ENCODE measurements at places on chromosomes 6 and 20.

DNA sequence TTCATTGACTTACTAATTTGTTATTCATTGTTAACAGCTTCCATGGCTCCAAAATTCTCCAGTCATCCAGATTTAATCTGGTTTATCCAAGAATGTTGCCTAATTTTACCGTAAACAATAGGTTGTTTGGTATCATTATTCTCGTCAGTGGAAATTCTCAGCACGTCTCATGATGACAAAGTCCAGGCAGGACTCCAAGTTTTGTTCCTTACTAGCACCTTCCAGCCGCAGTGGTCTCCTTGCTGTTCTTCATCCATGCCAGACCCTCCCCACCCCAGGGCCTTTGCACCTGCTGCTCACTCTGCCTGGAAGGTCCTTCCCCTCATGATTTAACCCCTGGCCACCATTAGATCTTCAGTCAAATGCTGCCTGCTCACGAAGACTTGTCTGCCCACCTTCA lies 48.1 kb upstream of the NAA20 start:
- no peak for DNase-seq

GRCh38 chr20:32626859-32627636 lies 41.9 kb upstream of the NOL4L start:
- no peak for DNase-seq

DNA sequence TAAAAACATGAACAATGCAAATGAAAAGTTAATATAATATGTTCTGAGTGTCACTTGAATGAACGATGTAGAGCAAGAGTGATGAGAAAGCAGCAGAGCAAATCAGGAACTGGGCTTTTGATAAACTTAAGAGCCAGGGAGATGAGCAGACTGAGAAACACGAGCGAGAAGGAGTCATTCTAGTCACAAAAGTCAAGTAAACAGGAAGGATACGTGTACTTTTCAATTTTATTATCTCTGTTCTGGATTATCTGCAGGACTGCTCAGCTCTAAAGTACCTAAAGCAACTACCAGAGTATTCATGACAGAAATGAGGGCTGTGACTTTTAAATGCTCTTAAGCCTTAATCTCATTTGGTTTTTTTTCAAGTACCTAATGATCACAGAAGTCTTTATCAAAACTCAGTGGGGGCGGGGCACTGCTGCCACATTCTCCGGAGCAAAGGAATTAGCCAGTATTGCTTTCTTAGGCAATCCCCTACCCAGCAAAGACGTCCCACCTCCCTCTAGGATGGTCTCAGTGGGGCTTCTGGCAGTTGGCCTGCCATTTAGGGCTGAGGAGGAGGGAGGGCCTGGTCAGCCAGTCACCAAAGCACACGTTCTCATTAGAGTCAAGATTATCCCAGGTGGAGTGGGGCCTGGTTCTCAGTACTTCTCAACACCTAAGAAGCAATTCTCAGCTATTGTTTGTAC lies 8.6 kb downstream of the MAN1A1 start:
- no peak for DNase-seq

DNA sequence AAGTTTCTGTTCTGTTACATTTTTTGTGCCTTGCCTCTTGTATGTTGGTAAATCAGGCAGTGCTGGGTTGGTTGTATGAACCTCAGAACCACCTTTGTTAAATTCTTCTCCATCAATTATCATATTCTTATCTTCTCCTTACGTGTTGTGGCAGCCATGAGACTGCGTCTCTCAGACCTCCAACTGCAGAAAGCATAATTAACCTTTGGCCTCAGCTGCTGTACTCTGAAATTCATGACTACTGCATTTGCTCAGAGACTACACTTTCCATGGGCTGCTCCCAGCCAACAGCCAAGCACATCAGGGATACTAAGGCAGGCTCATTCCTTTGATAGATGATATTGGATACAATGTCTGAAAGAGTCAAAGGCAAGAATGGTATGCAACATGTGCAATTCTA lies 15.1 kb upstream of the SNX3 start:
- DNase-seq, result no peak

DNA sequence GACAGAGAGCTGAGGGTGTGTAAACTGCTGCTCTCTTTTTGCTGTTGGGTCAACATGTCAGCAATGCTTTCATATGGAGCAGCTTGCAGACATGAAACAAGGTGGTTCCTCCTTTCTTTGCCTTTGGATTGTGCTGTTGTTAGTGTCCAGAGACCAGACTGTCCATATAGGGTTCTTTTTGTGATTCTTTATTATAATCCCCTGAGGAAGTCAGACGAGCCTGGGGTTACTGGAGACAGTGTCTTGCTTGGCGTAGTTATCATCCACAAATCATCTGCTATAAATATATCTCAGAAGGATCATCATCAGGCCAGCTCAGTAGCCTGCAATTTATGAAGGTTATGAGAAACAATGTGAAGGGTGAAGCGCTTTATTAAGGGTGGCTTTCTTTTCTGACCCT lies 2.3 kb upstream of the ADGRB3 start:
- DNase-seq, result no peak

- DNase-seq, result peak; percentile 15
Observed at GRCh38 chr6:89940225-89941027, 46.2 kb downstream of the GJA10 start.

GRCh38 chr6:797479-798077 lies 104.6 kb upstream of the EXOC2 start:
- DNase-seq, result no peak

DNA sequence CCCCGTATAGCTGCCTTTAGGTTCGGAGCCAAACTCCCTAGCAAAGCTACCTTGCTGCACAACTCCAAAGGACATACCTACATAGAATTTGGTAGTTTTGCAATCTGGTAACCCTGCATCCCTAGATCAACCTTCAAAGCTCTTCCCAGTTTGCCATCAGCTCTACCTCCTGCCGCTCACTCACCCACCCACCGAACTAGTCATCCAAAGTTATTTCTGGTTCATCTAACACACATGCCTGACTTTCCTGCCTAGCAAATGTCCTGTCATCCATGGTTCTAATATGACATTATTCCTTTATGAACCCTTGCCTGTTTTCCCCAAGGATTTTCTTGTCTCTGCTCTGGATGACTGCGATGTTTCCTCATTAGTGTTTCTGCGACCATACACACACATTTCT lies 21.6 kb downstream of the SPAG4 start:
- no peak for DNase-seq

- DNase-seq, result no peak
Observed at GRCh38 chr6:7088076-7088742, 19.6 kb upstream of the RREB1 start.

DNA sequence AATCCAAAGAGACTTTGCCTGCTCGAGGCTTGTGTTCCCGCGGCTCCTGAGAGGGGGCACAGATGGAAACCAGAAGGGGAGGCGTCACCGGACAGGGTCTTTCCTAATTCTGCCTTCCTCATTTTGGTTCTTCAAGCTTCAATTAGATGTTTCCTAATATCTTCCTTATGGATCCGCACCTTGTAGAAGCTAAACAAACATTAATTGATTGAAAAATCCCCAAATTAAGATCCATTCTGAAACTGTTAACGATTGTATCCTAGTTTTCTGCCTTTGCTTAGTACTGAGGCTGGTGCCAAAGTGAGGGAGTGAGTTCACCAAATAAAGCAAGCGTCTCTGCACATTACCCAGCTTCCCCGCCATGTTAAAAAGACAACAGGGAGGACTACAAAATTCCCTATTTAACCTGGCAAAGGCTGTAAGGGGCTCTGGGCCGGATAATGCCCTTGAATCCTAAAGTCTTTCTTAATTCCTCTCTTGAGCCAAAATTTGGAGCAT lies 123.2 kb downstream of the GPX5 start:
- no peak for DNase-seq

DNA sequence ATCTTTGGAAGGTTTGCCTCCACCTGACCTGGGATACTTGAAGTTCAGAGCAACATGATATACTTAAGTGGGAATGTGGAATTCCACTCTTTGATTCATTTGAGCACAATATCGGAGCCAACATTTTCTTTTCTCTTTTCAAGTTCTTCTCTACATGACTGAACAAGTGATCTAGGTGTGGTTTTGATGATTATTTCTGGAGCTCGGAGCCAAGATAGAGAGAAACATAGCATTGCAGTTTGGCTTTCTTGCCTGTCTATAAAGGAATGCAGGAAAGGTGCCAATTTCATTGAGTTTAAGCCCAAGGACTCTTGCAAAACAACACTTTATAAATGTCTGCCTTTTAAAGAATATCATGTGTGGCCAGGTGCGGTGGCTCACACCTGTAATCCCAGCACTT lies 124.2 kb upstream of the FAM83B start:
- DNase-seq, result no peak

DNA sequence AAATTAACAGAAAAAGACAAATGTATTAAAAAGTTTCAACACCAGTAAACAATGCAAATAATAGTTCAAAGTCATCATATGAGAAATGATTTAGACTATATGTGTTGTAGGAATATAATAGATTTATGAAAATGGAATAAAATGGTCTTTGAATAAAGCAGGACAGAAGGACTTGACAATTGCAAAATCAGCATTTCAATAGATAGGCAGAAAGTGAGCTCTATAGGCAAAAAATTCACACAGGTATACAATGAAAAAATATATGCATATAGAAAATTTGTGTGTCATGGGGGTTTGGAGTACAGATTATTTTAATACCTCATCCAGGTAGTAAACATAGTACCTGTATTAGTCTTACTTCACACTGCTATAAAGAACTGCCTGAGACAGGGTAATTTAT lies 571.1 kb upstream of the EYS start:
- no peak for DNase-seq

GRCh38 chr6:20712011-20712410 lies 177.8 kb downstream of the CDKAL1 start:
- DNase-seq, result no peak

- DNase-seq, result no peak
Observed at GRCh38 chr6:85185977-85186376, 263.9 kb upstream of the NT5E start.

DNA sequence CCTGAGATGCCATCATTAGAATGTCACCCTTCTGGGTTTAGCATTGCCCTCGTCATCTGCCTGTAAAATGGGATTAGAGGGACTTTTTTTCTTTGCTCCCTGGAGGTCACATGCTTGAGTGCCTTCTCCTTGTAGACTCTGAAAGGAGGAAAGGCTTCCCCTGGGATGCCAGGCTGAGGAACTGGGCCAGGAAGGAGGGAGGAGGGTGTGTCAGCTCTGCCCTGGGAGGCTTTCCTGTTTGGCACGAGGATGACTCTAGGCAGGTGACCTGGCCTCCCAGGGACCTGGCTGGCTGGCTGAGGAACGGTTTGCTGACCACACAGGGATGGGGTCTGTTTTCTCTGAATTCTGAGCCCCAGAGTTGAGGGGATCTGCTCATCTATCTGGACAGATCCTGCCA lies 137.9 kb upstream of the RNF24 start:
- no peak for DNase-seq

DNA sequence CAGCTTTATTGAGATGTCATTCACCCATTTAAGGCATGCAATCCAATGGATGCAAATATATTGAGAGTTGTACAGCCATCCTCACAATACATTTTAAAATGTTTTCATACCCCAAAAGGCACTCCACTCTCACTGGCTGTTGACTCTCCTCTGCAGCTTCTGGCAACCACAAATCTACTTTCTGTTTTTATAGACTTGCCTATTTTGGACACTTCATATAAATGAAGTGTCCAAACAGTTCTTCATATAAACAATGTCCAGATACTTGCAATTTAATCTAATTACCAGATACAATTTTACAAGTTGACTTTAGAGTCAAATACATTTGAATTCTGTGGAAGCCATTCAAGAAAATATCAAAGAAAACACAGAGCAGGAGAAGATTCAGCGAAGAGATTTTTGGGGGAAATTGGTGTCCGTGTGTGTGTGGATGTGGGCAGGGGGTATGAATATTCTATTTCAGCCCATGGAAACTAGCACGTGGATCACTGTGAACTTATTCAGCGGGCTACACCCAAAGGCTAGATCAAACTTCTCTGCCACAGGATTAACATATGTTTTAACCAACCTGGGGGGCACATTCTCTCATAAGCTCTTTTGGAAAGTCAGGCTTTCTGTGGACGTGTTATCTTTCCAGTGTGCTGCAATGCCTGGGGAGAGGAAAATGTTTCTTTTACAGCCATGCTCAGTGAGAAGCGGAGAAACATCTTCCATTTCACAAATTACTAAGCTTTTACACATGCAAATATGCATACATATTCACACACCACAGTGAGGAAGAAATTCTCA lies 73.9 kb downstream of the PLG start:
- DNase-seq, result no peak

DNA sequence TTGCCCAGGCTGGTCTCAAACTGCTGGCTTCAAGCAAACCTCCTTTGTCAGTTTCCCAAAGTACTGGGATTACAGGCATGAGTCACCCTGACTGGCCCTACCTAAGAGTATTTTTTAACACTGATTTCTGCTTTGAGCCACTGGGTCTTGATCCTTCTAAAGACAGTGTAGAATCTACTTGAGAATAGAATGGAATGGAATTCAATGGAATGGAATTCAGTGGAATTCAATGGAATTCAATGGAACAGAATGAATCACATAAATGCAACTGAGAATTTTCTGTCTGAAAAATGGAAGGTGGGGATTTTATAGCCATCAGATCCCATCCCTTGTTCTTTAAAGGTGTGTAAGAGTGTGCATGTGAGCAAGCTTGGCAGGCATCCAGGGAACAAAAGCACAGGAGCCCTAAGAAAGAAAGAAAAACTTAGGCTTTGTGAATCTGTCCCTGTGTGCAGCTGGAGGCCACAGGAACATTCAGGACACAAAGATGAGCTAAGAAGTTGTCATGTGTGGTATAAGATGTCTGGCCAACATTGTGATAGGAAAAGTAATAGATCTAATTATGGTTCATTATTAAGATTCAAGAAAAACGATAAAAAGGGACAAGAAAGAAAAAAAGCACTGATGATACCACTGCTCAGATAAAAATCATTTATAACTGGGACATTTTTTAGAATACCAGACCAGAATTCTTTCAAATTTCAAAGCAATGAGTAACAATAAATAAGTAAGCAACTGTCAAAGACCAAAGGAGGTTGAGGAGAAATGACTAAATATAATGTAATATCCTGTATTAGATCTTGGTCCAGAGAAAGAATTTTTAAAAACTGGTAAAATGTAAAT lies 681.0 kb upstream of the GJE1 start:
- no peak for DNase-seq

GRCh38 chr6:39200498-39201020 lies 28.7 kb downstream of the KCNK5 start:
- DNase-seq, result no peak

- DNase-seq, result no peak
Observed at GRCh38 chr6:111662072-111662793, 56.6 kb upstream of the TRAF3IP2 start.

- DNase-seq, result no peak
Observed at GRCh38 chr6:169230946-169231789, 22.5 kb downstream of the THBS2 start.

GRCh38 chr6:87903323-87903722 lies 144.3 kb upstream of the SPACA1 start:
- DNase-seq, result no peak

GRCh38 chr20:61369731-61370520 lies 117.9 kb downstream of the CDH4 start:
- no peak for DNase-seq

GRCh38 chr6:31609519-31610406 lies 5.3 kb upstream of the AIF1 start:
- no peak for DNase-seq
